ENCODE measurements at places on chromosomes 6 and 20.

DNA sequence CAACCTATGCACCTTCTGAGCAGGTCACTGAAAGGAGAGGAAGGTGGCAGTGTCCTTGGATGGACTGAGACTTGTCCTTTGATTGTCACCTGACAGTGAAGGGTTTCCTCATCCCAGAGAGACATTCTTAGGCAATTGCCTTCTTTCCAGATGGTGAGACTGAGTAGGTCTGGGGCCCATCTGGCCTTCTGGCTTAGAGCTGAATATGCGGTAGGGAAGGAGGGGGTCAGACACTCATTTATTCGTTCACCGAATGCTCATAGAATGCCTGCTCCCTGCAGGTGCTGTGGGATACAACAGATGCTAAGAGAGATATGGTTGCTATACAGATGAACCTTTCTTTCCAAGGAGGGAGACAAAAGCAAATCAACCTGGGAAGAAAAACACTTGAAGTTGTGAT, 76.8 kb downstream of the BMP6 start:
- DNase-seq = no peak

- DNase-seq = peak; percentile 3
These were observed 10.2 kb downstream of the MYO6 start for GRCh38 chr6:75759207-75759606.

DNA sequence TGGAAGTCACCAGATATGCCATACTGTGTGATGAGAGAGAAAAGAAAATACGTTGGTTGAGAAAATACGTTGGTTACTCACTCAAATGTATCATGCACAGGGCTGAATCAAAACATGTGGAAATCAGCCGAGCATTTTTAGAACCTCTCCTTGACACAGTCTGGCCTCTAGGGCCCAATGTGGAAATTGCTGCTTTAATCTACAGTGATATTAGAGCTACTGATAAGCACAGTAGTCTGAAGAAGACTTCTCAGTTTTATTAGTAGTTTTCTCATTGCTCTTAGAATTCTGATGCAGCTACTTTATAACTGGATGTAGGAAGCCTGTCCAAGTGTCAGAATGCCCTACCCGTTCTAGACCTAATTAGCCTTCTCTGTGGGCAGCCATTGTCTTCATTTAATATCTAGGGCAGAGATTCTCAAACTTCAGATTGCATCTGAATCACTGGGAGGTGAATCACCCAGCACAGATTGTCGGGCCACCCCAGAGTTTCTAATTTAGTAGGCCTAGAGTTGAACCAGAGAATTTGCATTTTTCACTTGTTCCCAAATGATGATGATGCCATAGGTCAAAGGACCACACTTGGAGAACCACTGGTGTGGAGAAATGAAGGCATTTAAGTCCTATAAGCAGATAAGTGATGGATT, 229.1 kb downstream of the PLCB1 start:
- peak; percentile 33 for DNase-seq

DNA sequence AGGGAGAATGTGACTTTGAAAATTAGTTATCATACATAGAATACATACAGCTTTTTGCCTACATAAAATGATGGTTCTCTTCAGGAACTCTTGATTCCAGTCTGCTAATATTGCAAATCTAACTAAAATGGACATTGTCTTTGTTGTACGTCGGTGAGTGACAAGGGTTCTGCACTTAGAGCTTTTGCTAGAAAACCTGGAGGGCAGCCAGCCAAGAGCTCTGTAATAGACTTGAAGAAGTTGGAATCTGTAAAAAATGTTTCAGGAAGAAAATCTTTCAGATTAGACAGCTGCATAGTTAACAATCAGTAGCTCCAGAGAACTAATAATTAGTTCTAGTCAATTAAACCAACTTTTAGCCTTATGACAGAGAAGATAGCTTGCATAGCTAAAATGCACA, 138.3 kb downstream of the FLRT3 start:
- no peak for DNase-seq

GRCh38 chr6:153484056-153484455, 353.0 kb upstream of the RGS17 start:
- no peak for DNase-seq

DNA sequence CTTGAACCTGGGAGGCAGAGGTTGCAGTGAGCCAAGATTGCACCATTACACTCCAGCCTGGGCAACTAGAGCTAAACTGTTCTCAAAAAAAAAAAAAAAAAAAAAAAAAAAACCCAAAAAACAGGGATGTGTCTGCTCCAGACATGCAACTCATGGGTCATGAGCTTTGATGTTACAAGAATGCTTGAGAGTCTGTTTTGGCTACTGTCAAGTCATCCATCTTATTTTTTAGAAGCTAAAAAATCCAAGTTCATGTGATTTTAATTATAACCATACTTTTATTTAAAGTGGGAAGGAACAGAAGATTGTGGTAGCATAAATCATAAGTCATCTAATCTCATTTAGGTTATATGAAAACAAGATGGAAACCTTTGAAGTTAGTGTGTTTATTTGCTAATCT, 120.6 kb downstream of the PDE7B start:
- no peak for DNase-seq

- no peak for DNase-seq
These were observed 396.1 kb upstream of the SULF2 start for GRCh38 chr20:48181261-48181935.

- no peak for DNase-seq
These were observed 167.4 kb downstream of the MBOAT1 start for GRCh38 chr6:20044883-20045282.

DNA sequence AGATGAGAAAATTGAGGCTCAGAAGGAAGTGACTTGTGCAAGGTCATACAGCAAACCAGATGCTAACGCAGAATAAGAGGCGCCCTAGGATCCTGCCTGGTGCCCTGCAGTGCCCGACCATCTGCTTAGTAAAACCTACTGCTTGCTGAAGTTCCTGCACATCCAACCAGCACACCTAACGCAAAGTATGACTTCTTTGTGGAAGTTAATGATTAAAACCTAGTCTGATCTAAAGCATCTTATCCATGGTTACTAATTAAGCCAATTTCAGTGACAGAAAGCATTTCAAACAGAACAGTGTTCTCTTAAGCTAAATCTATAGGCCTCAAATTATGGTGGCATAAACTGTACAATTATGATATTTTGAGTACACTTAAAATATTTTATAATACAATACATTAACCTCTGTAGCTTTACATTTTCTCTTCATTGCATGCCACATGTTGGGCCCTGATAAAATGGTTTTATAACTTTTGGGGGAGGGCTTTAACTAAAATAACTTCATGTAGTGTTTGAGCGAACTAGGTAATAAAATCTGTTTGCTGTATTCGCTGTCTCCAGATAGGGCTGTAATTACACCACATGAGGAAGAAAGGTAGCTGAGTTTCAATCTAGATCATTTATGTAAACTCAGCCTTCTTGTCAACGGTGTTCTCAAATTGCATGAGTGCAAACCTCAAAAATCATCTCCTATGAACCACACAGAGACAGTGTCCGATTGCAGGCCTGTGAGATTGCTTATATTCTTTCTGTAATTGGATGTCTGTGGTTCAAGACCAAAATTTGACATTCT, 37.5 kb upstream of the BEND3 start:
- no peak for DNase-seq

DNA sequence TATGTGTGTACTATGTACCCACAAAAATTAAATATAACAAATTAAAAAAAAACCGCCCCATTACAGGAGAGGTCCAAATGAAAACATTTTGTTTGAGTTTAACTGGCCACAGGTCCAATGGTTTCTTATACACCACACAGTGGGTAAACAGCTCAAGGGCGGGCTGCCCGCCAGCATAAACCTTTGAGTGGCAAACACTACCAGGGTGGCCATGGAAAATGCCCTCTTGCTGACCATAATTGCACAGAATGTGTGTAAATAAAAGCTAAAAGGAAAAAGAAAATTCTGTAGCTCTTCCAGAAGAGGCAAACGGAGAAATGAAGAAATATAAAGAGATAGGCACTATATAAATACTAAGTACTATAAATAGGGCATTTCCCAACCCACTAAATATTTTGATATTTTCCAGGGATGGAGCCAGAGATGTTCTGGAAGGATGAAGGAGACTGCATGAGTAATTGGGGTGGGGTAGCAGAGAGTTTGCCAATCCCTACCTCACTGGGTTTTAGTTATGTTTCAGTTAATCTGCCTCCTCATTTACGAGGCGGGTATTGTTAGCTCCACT, 1.1 kb upstream of the CDC5L start:
- no peak for DNase-seq

DNA sequence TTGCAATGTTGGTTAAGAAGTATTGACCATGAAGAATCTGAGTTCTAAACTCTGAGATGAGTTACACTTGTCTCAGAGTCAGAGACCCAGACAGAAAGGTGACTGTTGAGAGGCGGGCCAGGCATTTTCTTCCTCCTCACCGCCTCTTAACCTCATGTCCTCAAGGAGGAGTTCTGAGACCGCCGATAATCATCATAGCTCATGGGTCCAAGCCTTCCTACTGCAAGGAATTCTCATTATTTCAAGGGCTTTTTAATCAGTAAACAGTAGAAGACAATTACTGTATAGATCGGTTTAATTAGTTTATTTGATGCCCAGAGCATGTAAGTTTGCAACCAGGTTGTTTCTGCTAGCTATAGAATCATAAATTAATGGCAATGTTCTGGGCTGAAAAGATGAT, 382.4 kb upstream of the MMS22L start:
- peak; percentile 33 for DNase-seq

DNA sequence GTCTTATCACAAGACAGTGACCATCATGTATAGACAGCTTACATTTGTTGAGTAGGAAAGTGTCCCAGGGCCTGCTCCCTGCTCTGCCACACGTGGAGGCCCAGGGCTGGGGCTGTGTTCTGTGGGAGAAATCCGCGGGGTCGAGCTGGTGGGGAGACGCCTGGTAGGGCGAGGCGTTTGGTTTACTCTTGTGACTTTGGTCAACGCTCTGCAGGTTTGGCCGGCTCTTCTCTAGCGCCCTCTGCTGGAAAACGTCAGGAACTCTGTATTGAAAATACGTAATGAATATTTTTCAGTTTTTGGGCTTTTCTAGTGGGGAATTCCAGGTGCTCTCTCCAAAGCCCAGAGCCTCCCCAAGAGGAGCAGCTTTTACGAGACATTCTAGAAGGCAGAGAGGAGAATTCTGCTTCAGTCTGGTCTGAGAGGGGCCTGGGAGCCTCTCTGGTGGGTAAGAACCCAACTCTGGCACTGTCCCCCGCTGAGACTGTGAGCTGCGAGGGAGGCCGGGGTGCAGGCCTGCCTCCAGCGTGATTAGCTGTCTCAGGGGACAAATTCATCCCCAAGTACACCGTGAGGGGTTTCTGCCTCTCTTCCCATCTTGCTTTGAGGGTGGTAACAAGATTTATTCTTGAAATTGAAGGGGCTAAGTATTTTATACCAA, 112.6 kb upstream of the RALGAPA2 start:
- peak; percentile 76 for DNase-seq

DNA sequence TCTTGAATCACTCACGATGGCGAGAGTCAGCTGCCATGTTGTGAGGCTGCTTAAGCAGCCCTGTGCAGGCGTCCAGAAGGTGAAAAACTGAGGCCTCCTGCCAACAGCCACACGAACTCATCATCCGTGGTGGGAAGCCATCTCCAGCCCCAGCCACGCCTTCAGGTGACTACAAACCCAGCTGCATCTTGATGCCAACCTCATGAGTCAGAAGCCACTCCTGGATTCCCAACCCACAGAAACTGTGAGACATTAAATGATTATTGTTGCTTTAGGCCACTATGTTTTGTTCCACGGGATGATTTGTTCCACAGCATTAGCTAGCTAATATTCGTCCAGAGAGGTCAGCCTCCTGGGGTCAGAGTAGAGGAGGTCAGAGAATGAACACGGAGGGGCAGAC, 80.5 kb downstream of the SNX5 start:
- DNase-seq = no peak

- no peak for DNase-seq
These were observed 6.4 kb downstream of the TIAM2 start for GRCh38 chr6:155001482-155001881.

DNA sequence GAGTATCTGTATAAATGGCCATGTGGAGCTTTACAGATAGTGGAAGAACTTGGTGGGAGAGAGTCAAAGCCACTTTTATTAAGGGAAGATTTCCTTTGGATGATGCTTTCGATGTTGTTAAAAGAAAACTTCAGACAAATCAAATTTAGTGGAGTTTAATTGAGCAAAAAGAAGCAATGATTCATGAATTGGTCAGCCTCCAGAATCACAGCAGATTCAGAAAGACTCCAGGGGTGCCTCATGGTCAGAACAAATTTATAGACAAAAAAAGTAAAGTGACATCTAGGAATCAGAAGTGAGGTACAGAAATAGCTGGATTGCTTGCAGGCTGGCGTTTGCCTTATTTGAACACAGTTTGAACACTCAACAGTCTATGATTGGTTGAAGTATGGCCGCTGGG, 5.3 kb upstream of the CGA start:
- DNase-seq = no peak

GRCh38 chr6:170250455-170250854, 40.4 kb downstream of the DLL1 start:
- no peak for DNase-seq

DNA sequence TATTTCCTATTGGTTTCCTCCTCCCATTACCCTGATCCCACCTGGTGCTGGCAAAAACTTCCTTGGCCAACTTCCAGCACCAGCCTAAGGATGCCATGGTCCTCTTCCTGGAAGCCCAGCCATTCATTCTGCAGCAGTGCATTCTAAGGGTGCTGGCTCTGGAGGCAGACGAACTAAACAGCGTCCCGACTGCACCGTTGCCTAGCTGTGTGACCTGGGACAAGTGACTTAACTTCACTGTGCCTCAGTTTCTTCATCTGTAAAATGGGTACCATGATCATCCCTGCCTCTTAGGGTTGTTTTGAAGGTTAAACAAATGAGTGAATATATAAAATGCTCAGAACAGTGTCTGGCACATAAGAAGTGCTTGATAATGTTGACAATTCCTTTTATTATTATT, 120.9 kb upstream of the ZNF217 start:
- no peak for DNase-seq

DNA sequence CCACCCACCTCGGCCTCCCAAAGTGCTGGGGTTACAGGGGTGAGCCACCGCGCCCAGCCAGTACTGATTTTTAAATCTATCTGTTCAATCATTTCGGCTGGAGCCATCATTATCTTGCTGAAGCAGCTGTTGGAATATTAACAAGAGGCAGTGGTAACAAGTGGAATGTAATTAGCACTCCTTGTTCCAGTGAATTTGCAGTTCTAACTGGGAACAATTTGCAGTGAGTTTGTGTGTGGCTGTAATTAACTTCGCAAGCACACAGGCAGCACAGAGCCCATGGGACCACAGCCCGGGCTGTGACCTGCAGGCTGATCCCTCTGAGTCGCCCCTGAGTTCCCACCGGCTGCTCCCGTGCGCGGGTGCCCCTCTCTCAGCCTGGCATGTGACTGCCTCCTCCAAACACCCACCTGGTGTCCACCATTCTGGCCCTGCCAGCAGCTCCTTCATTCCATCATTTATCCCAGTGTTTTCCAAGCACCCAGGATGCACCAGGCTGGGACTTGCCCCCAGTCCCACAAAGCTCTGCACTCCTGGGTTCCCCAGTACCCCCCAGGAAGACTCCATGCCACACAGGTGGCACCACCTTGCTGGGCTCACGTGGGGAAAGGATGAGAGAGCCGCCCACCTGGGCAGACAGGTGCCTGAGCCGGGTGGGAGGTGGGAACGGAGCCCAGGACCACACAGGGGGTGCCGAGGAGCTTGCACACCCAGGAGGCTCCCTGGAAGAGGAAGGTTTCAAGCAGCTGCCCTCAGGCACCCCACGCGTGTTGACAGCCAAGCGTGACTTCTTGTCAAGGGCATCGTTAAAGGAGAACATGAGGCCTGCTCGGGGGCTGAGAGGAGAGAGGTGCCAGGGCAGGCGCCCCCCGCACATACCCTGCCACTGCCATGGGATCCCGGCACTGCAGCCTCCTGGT, 75.2 kb downstream of the YTHDF1 start:
- no peak for DNase-seq

- no peak for DNase-seq
These were observed 757 bp downstream of the RAET1E start for GRCh38 chr6:149897015-149897697.

- DNase-seq = no peak
These were observed 115.2 kb upstream of the RNF24 start for GRCh38 chr20:4130404-4131189.
